Glutamatergic neuron (in vitro differentiated cells): ENCODE measurements at places on chromosomes 4 and X. TPM values are rescaled to one million over a fixed set of nuclear protein-coding genes. Genes with fewer than 3 reads are reported as not detected.

Gene RIPPLY1
- total RNA-seq: not detected

Gene SPANXD
- total RNA-seq: not detected

Gene SCLT1
- 15.6 TPM for total RNA-seq

Gene TMEM131L
- total RNA-seq: 60.2 TPM

Gene ESX1
- not detected for total RNA-seq

Gene H2BW2
- not detected for total RNA-seq

Gene MAGEA11
- not detected for total RNA-seq

Gene TBC1D9
- total RNA-seq: 47.8 TPM

Gene NUP62CL
- 1.6 TPM for total RNA-seq

Gene MAGEE1
- 7.1 TPM for total RNA-seq

Gene HSFX3
- not detected for total RNA-seq

Gene LCORL
- total RNA-seq: 30.8 TPM

Gene RPA4
- not detected for total RNA-seq

Gene SLC30A9
- 70.2 TPM for total RNA-seq

Gene DCHS2
- 97.4 TPM for total RNA-seq

Gene NR3C2
- 0.29 TPM for total RNA-seq

Gene EFNB1
- total RNA-seq: 5.9 TPM

Gene SPIN2A
- total RNA-seq: 1.5 TPM

Gene AMBN
- not detected for total RNA-seq

Gene MAGEA8
- total RNA-seq: not detected

Gene MAGEC1
- total RNA-seq: not detected

Gene DTHD1
- total RNA-seq: not detected

Gene PSAPL1
- total RNA-seq: not detected

Gene NUDT11
- total RNA-seq: 35.0 TPM

Gene CACNA1F
- 0.47 TPM for total RNA-seq

Gene SLITRK2
- total RNA-seq: 0.37 TPM

Gene AWAT2
- not detected for total RNA-seq
